Sciatic nerve (tissue), 2 donors: ENCODE measurements at places on chromosomes 3 and 15. TPM values are rescaled to one million over a fixed set of nuclear protein-coding genes. Genes with fewer than 3 reads are reported as not detected.

Gene MKRN2OS
- not detected for total RNA-seq

DNA sequence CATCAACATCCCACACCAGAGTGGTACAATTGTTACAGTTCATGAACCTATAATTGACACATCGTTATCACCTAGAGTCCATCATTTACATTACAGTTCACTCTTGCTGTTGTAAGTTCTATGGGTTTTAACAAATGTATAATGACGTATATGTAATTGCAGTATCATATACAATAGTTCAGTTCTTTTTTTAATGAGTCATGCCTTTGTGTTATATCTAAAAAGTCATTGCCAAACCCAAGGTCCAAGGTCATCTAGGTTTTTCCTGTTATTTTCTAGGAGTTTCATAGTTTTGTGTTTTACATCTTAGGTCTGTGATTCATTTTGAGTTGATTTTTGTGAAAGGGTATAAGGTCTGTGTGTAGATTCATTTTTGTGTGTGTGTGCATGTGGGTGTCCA, 160.9 kb upstream of the GALNT15 start:
- DNase-seq: no peak

GRCh38 chr3:152257563-152258035, 11.1 kb upstream of the MBNL1 start:
- no peak for DNase-seq

DNA sequence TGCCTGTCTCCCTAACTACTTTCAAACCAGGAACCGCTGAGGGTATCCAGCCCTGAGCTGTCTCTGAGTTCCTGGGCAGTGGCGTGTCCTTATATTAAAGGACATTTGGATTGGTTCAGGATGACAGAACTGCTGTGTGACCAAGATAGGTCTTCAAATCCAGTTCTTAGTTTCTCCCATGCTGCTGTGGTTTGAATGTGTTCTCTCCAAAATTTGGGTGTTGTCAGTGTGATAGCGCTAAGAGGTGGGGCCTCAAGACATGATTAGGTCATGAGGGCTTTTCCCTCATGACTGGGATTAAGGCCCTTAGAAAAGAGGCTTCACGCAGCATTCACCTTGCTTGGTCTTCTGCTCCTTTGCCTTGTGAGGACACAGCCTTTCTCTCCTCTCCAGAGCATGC, 376.5 kb upstream of the TPM1 start:
- no peak for DNase-seq

DNA sequence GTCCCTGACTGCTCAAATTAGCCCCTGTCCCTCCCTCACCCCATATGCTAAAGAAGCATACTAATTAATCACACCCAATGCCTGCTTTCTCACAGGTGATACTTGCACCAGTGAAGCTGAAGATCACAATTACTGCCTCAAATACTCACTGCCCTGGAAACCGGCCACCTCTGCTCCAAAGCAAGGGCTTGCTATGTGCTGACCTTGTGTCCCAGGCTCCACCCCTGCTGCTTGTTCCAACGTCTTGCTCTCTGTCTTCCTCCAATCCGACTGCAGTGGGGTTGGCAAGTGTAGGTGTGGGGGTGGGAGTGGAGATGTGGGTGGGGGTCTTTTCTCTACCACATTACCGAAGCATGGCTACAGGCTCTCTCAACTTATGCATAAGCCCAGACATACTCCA, 55.7 kb upstream of the PSMD6 start:
- no peak for DNase-seq

Gene SUSD5
- total RNA-seq: 1.6 TPM

GRCh38 chr3:24156466-24156865, 211.4 kb downstream of the NR1D2 start:
- DNase-seq: no peak

DNA sequence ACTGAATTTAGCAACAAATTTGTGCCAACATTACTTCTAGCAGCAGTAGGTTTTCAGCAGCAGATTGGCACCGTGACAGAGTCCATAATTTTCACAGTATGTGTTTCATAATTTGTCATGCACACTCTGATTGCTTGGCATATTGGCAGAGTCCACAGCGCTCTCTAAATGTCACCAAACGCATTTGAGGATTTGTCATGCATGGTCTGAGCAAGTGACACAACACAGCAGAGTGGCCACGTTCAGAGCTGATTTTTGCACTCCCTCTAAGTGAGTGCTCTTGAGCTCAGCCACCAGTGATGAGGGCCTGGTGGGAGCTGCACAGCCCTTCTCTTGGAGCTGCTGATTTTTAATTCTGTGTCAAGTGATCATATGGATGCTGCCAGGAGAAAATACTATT, 1270.8 kb downstream of the ROBO1 start:
- no peak for DNase-seq

Gene NUSAP1
- 3.1 TPM for total RNA-seq

- DNase-seq: no peak
Observed at GRCh38 chr15:77627581-77627980, 5.1 kb downstream of the LINGO1 start.

DNA sequence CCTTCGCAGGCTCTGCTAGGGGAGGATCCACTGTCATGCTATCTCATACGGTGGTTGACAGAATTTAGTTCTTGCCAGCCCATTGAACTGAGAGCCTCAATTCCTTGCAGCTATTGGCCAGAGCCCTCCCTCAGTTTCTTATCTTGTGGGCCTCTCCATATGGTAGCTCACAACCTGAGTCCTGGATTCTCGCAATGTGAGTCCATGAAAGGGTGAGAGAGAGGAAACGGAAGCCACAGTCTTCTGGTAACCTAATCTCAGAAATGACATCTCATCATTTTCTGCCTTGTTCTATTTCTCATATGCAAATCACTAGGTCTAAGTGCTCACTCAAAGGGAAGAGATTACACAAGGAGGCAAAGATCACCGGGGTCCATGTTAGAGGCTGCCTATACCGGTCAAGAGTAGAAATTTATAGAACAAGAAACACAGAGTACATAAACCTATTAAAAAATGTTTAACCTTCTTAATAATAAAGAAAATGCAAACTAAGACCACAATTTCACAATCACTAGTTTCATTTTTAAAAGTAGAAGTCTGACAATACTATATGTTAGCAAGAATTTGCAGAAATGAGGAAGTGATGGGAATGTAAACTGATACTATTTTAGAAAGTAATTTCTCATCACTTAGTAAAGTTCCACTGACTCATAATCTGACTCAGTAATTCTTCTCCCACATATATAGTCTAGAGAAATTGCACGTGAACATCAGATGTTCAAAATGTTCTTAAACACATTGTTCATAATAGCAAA, 378.4 kb upstream of the AGTR1 start:
- DNase-seq: no peak

Gene METTL6
- total RNA-seq: 21.5 TPM

Gene HIGD2B
- not detected for total RNA-seq
